ENCODE measurements at places on chromosomes 11 and 22. TPM values are rescaled to one million over a fixed set of nuclear protein-coding genes. Genes with fewer than 3 reads are reported as not detected.

Gene C11orf54
- total RNA-seq, result 14.6 TPM

Gene KRTAP5-1
- total RNA-seq, result not detected

Gene THY1
- 46.6 TPM for total RNA-seq

Gene KDM4E
- not detected for total RNA-seq

Gene MS4A4A
- total RNA-seq, result not detected

Gene OR5P2
- total RNA-seq, result not detected

Gene NTM
- 1.9 TPM for total RNA-seq

Gene AMBRA1
- 17.3 TPM for total RNA-seq

Data from cardiac atrium fibroblast (primary cell).